ENCODE measurements at places on chromosomes 13 and 19. TPM values are rescaled to one million over a fixed set of nuclear protein-coding genes. Genes with fewer than 3 reads are reported as not detected.

OR7A5 gene
- total RNA-seq = not detected

CBY2 gene
- not detected for total RNA-seq

ZNF723 gene
- not detected for total RNA-seq

CCNA1 gene
- total RNA-seq = 3.7 TPM

RAB4B gene
- total RNA-seq = 14.8 TPM

PPP6R1 gene
- total RNA-seq = 30.6 TPM

COPE gene
- 103 TPM for total RNA-seq

GIPC3 gene
- total RNA-seq = 0.60 TPM

C19orf38 gene
- total RNA-seq = 5.6 TPM

C19orf25 gene
- 30.6 TPM for total RNA-seq

ACP7 gene
- total RNA-seq = not detected

TGFBR3L gene
- not detected for total RNA-seq

TMEM238 gene
- total RNA-seq = 0.99 TPM

GPC6 gene
- total RNA-seq = 49.0 TPM

ZNF558 gene
- 54.4 TPM for total RNA-seq

CEACAM21 gene
- 2.1 TPM for total RNA-seq

CGB1 gene
- total RNA-seq = not detected

COMMD6 gene
- total RNA-seq = 26.2 TPM

SHC2 gene
- total RNA-seq = 22.5 TPM

CADM4 gene
- 44.0 TPM for total RNA-seq

NFILZ gene
- not detected for total RNA-seq

All from camera-type eye (tissue), 1 donor.